Stimulated activated CD4-positive, alpha-beta T cell treated with anti-CD3 and anti-CD28 coated beads, Interleukin-12 subunit alpha, Interleukin-12 subunit beta, amount 100 ng/mL, for 48 hours (primary cell): ENCODE measurements at places on chromosomes 2 and 18.

DNA sequence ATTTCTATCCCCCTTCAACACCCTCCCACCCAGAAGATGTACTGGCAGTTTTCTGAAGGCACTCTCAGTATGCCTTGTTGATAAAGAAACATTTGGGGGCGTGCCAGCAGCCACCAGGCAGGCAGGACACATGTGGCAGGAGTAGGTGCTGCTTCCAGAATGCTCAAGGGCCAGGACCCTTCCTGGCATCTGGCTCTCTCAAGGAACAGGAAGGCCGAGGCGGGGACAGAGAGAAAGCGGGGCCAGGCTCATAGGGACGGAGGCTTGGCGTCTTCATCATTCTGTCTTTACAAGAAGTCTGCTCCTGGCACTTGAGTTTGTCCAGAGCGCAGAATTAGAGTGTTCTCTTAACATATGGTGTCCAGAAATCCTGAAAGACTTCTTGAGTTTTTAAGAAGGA is 121.6 kb downstream of the FAM210A start:
- no peak for DNase-seq

GRCh38 chr2:71926876-71927756 is 220.5 kb downstream of the CYP26B1 start:
- DNase-seq: no peak

- DNase-seq: no peak
Measured at GRCh38 chr2:86308984-86309695, 28.3 kb downstream of the REEP1 start.

DNA sequence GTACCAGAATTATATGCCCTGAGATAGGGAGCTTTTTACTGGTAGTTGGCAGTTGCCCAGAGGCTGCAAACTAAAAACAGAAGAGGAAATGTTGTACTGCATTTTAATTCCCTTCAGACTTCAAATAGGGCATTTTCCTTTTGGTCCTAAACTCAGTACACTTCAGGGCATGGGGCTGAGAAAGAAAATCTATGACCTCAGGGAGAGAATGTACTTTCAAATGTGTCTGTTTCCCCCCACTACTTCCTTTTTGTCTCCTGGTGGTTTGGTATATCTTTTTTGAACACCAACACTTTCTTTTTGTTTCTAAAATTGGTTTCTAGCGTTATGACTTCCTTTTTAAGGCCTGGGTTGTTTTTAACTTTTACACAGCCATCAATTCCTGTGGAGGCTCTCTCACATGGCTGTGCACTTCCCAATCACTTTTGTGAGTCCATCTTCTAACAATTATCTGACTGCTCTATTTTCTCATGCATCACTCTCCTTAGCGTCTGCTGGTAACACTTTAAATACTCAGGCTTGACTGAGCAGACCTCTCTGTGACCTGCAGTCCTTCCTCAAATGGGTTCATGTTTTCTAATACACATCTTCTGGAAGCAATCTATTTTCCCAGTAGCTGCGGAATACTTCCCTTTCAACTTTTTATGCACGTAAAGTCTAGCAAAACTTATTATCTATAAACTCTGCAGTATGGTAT is 596.0 kb downstream of the LRP1B start:
- DNase-seq: no peak

GRCh38 chr2:5668682-5669250 is 23.4 kb upstream of the SOX11 start:
- no peak for DNase-seq

- DNase-seq: no peak
Measured at GRCh38 chr18:35511428-35511827, 13.7 kb upstream of the INO80C start.

- no peak for DNase-seq
Measured at GRCh38 chr2:13508671-13509070, 791.9 kb downstream of the TRIB2 start.

- no peak for DNase-seq
Measured at GRCh38 chr18:22285361-22286140, 116.2 kb downstream of the GATA6 start.

- DNase-seq: no peak
Measured at GRCh38 chr18:49368876-49369440, 91.5 kb downstream of the DYM start.

GRCh38 chr18:41681138-41681880 is 273.7 kb upstream of the PIK3C3 start:
- DNase-seq: no peak

GRCh38 chr18:74682141-74682990 is 84.7 kb downstream of the ZNF407 start:
- no peak for DNase-seq

GRCh38 chr2:10526281-10527000 is 78.3 kb upstream of the ODC1 start:
- DNase-seq: no peak

GRCh38 chr2:165804719-165805118 is 10.7 kb upstream of the GALNT3 start:
- DNase-seq: no peak

DNA sequence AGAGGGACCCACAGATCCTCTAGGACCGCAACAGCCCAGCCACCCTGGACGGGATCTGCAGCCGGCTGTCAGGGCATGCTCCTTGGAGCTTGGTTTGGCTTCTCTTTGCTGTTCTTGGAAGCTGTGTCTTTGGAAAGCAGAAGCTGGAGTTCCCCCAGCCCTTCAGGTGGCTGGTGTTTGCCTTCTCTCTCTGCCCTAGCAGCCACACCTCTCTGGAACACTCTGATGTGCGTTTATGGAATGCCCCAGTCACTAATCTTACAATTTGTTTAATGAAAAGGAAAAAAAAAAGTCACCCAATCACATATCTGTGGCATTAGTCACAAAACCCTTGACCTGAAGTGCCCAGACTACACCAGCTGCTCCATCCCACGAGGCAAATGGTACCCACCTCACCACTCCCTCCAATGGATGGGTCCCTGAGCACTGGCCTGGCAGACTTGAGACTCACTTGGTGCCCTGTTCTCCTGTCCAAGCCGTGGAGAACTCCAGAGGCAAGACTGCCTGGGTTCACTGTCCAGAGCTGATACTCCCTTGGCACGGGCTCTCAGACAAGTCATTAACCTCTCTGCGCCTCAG is 70.2 kb upstream of the DAPL1 start:
- DNase-seq: no peak

DNA sequence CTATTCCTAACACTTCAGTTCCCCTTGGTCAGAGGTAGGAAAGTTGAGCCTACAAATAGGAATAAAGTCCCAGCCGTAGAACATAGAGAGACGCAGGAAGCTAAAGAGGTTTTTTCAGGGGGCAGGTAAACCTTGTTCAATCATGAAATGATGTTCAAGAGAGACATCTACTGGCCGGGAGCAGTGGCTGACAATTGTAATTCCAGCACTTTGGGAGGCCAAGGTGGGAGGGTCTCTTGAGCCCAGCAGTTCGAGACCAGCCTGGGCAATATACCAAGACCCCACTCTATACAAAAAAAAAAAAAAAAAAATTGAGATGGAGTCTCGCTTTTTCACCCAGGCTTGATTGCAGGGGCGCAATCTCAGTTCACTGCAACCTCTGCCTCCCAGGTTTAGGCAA is 66.7 kb upstream of the DNAJC10 start:
- no peak for DNase-seq

DNA sequence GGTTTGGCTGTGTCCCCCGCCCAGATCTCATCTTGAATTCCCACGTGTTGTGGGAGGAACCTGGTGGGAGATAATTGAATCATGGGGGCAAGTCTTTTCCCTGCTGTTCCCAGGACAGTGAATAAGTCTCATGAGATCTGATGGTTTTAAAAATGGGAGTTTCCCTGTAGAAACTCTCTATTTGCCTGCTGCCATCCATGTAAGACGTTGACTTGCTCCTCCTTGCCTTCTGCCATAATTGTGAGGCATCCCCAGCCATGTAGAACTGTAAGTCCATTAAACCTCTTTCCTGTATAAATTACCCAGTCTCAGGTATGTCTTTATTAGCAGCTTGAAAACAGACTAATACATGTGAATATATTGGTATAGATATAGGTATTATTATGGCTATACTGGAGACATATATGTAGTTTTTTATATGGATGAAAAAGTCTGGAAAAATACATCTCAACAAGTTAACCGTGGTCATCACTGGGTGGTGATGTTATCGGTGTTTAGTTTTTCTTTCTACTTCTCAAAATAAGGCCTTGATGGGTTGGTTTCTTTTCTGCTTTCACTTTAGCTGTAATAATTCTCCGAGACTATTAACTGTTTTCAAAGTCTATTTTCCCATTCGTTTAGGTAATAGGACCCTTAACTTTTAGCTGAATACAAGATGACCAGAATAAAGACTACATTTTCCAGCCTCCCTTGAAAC is 39.1 kb upstream of the NCOA1 start:
- no peak for DNase-seq

- peak; percentile 23 for DNase-seq
Measured at GRCh38 chr2:64819774-64820688, 166.3 kb upstream of the SERTAD2 start.

GRCh38 chr2:182542501-182543258 is 115.8 kb upstream of the PDE1A start:
- no peak for DNase-seq

DNA sequence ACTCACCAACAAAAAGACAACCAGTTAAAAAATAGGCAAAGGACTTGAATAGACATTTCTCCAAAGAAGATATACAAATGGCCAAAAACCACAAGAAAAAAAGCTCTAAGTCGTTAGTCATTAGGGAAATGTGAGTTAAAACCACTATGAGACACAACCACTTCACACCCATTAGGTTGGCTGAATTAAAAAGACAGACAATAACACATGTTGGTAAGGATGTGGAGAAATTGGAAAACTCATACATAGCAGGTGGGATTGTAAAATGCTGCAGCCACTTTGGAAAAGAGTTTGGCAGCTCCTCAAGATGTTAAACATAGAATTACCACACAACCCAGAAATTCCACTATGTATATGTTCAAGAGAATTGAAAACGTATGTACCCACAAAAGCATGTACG is 117.6 kb upstream of the SPATS2L start:
- DNase-seq: no peak

GRCh38 chr2:23480957-23481797 is 96.2 kb downstream of the KLHL29 start:
- DNase-seq: no peak

DNA sequence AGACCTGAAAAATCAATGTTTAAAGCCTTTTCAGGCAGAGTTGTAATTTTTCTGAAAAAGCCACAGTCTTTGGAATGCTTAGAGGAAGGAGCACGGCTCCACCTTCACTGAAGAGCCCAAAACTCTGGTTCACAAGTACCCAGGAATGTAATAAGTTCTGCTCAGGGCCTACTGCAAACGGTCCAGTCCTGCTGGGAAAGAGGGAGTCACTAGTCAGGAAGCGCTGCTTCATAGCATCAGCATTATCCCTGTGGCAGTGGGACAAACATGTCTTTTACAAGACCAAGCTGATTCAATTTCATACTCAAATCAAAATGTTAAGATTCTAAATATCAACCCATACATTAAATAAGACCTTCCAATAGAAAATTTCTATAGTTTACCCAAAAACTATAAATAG is 152.9 kb upstream of the PGAP1 start:
- no peak for DNase-seq

DNA sequence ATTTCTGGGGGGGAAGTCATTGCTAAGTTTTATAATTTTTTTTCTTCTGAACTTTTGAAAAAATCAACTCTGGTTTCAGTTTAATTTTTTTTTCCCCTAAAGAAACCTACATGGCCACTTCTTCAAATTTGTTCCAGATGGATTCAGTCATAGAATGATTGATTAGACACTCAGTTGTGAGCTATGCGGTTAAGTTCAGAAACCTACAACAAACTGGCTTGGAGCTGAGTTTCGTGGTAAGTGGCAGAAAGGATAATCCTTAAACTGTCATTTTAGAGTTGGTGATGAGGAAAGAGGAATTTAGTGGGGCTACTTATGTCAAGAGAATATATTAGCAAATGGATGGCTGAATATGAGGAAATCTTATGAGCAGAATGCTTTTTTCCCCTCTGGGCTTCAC is 23.7 kb downstream of the EFEMP1 start:
- no peak for DNase-seq

- no peak for DNase-seq
Measured at GRCh38 chr2:160517731-160518130, 24.1 kb upstream of the RBMS1 start.

GRCh38 chr18:47735041-47735702 is 195.3 kb downstream of the SMAD2 start:
- DNase-seq: no peak

GRCh38 chr18:35691625-35692024 is 110.1 kb downstream of the GALNT1 start:
- no peak for DNase-seq

DNA sequence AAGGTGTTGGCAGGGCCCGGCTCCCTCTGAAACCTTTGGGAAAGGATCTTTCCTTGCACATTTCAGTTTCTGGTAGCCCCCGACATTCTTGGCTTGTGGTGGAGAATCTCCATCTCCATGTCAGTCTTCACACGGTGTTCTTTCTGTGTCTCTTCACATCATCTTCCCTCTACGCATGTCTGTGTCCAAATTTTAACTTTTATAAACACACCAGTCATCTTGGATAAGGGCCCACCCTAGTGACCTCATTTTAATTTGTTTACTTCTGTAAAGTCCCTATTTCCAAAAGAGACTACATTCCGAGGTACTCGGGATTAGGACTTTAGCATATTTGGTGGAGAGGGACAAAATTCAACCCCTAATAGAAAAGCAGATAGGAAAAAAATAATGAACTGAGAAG is 138.4 kb downstream of the GALNT3 start:
- DNase-seq: no peak

- no peak for DNase-seq
Measured at GRCh38 chr2:213751446-213751845, 467.2 kb downstream of the SPAG16 start.

DNA sequence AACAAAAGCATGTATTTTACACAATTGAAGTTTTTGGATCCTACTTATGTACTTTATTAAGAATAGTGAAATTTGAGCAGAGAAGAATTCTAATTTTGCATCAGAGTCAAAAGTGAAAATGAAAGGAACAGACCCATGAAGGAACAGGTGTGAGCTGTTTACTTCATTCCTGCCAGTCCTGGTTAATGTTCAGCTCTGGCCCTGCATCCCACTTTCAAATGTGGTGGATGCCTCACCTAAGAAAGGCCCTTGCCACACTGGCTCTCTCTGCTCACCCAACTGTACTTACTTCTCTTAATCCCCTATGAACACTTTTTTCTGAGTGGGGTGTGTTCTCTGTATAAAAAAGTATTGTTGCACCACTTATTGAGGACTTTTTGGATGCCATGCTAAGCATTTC is 22.2 kb downstream of the FAM110C start:
- no peak for DNase-seq

DNA sequence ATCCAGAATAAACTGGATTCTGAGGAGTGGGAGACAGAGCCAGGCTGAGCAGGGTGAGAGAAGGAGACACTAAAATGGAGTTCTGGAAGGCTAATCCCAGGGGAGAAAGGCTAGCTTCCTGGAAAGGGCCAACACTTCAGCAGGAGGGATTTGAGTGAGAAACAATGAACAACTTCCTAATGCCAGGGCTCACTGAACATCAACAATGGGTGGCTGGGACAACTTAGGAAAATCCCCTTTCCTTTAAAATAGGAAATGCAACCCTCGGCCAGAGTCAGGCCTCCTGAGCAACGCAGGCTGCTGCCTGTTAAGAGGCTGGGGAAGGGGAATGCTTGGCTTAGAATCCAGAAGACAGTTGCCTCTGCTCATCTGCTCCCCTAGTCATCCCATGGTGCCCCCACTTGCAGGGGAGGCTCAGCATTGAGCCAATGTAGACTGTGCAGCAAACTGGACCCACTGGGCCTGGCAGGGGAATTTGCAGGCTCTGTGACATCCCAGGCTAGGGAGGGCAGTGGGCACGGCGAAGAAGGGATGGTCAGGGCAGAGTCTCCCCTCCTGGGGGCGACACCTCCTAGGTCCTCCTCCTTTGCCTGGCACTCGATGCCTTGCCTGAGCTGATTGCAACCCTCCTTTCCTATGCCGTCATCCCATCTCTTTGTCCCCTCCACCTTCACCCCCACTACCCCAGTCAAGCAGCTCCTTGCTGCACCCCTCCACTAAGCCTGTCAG is 182.5 kb downstream of the TNS1 start:
- no peak for DNase-seq
